NCI-H1436 (cell line): ENCODE measurements at places on chromosomes 16 and 17.

DNA sequence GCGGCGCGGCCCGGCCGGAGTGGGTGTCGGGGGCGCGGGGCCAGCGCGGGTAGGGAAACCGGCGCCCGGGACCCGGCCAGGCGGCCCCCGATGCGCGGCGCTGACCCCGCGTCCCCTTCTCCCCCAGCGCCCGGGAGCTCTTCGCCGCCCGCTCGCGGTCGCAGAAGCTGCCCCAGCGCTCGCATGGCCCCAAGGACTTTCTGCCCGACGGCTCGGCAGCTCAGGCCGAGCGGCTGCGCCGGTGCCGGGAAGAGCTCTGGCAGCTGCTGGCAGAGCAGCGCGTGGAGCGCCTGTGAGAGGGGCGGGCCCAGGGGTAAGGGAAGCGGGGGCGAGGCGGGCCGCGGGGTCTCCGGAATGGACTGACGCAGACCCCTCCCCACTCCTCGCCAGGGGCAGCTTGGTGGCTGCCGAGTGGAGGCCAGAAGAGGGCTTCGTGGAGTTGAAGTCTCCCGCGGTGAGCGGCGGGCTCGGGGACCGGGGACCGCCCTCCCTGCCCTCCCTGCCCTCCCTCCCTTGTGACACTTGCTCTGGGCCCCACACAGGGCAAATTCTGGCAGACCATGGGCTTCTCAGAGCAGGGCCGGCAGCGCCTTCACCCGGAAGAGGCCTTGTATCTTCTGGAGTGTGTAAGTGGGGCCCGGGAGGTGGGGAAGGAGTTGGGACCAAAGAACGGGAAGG is 430 bp downstream of the TSEN54 start:
- DNase-seq, result no peak

- no peak for DNase-seq
Measured at GRCh38 chr16:22264786-22265185, 32.4 kb upstream of the POLR3E start.

GRCh38 chr17:67046398-67046797 is 2.0 kb downstream of the CACNG1 start:
- no peak for DNase-seq

DNA sequence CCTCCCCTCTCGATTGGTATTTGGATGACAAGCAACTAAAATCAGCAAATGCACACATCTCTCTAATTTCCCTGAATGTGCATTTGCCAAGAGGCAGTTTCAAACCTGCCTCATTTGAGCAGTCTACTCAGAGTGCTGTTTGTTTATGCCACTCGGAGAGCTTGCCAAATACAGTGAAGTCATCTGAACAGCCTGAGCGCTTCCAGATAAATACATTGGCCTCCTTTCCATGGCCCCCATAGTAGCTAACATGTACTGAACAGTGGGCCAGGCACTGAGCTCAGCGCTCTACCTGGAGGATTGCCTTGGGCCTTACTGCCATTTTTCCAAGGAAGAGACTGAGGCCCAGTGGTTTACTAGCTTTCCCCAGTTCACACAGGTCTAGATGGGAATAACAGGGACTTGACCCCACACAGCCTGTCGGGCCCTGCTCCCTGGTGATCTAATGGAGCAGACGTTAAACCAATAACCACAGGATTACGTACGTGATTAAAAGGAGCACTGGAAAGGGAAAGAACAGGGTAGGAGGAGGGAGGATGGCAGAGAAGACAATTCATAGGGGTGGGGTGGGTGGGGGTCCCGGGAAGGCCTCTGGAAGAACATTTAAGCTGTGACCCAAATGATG is 18.7 kb upstream of the ANKRD40CL start:
- no peak for DNase-seq

DNA sequence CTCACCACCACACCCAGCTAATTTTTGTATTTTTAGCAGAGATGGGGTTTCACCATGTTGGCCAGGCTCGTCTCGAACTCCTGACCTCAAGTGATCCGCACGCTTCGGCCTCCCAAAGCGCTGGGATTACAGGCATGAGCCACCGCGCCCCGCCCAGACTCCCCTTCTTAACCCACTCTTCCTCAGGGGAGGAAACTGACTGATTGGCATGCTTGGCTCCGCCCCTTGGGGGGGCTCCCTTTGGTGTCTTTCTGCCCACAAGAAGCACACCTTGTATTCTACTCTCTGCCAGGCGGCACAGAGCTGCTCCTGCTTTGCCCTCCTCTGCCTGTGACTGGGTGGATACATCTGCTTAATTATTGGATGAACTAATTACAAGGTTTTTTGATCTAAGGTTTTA is 4.7 kb upstream of the ASGR2 start:
- no peak for DNase-seq

GRCh38 chr16:10584981-10585438 is 4.6 kb upstream of the EMP2 start:
- DNase-seq, result no peak

DNA sequence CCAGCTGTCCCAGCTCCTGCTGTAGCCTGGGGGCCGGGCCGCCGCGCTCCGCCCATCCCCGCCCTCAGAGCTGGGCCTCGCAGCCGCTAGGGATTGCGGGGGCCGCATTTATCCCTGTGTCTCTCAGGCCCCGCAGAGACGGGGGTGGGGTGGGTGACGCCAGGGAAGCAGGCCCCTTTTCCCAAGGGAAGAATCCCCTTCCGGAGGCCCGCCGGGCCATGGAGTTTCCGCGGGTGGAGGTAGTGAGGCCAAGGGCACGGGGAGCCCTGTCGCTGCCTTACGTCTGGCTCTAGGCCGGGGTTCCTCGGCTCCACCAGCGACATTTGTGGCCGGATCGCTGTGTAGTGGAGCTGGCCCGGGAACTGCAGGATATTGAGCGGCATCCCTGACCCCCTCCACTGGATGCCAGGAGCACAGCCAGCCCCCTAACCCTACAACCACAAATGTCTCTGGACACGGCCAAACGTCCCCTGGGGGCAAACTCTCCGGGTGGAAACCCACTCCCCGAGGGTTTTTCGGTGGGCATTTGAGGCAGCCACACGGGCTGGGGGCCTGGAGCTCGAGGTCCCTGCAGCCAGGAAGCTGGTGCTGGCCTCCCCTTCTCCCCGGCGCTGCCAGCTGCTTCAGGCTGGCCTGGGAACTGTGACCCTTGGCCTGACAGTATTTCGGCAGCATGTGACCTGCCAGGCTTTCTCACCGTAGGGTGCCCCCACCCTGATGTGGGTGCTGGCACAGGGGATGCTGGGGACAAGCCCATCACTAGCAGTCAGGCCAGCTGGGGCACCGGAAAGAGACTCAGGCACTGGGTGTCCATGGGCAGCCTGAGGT is 12.0 kb upstream of the CD300A start:
- DNase-seq, result no peak

DNA sequence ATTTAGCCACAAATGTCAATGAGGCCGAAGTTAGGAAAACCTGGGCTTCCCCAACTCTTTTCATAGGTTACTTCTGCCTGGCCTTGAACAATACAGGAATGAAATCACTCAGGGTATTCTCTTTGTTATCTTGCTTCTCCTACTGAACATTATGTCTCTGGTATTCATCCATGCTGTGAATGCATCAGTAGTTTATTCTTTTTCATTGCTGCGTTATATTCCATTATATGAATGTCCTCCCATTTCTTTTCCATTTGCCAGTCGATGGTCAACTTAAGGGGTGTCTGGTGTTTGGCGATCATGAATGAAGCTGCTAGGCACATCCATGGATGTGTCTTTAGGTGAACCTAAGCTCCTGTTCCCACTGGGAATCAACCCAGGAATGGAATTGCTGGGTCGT is 128.3 kb downstream of the CRLF3 start:
- no peak for DNase-seq

DNA sequence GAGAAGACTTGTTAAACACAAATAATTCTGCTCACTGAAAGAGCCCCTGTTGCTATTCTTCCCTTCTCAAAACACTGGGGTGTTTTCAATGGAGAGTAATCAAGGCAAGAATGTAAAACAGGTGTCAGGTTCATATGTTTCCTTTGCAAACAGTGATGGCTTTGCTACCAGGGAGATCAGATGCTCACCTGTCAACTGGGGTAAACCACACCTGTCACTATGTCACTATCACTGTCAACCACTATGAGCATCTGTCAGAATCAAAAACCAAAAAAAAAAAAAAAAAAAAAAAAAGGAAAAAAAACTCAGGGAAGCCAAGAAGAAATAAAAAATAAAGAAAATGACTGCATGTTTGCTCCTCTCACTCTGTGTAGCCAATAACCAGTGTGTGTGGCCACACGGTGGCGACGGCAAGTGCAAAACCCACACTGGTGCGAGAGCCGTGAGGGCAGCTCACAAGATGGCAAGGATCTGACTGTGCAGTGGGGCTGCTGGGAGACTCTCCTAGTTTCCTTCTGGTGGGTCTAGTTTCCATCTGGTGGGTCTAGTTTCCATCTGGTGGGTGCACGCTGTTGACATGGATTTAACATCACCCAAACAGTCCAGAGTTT is 22.7 kb downstream of the USP22 start:
- DNase-seq, result peak; percentile 39

- DNase-seq, result peak; percentile 79
Measured at GRCh38 chr17:63478814-63479494, 2.1 kb downstream of the ACE start.

- no peak for DNase-seq
Measured at GRCh38 chr16:58269526-58269925, 25.3 kb downstream of the PRSS54 start.

DNA sequence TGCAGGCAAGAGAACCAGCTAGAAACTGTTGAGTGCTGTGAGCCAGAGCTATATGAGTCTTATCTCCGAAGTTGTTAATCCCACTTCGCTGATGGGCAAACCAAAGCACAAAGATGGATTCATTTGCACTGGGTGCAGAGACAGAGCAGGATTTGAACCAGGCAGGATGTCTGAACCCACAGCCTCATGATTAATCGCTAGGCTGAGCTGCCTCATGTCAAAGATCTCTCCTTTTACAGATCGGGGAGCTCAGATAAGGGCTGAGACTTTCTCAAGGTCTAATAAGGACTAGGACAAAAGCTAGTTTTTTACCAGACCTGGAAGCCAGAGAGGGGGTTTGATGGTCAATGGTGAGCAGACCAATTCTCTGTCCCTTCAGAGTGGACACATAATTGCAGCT is 51.5 kb downstream of the GINS3 start:
- DNase-seq, result no peak

- DNase-seq, result no peak
Measured at GRCh38 chr16:24999088-24999670, 16.0 kb downstream of the ARHGAP17 start.

GRCh38 chr17:34146440-34147043 is 108.5 kb upstream of the CCL2 start:
- DNase-seq, result peak; percentile 8

DNA sequence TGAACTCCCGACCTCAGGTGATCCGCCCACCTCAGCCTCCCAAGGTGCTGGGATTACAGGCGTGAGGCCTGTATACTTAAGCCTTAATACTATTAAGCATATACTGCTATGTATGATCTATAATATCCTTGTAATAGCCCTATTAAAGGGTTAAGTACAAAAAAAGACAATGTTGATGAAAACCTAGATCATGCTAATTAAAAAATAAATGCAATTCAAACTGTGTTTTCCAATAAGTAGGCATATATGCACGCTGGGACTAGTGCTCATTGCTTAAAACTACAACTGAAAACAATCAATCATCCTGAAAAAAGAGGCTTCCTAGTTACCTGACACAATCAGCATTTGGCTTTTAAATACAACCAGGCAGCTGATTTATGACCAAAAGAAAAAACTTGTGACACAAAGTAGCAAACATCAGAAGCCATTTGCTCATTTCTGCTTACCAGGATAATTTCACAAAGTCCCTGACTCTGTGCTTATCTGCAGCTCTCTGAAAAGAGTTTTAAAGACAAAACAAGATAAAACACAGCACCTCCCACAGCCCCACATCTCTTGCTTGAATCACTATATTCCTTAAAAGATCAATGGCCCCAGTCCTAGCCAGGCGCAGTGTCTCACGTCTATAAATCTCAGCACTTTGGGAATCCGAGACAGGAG is 11.1 kb downstream of the ZNF385C start:
- no peak for DNase-seq

GRCh38 chr16:88813269-88814143 is 1.8 kb upstream of the APRT start:
- no peak for DNase-seq

DNA sequence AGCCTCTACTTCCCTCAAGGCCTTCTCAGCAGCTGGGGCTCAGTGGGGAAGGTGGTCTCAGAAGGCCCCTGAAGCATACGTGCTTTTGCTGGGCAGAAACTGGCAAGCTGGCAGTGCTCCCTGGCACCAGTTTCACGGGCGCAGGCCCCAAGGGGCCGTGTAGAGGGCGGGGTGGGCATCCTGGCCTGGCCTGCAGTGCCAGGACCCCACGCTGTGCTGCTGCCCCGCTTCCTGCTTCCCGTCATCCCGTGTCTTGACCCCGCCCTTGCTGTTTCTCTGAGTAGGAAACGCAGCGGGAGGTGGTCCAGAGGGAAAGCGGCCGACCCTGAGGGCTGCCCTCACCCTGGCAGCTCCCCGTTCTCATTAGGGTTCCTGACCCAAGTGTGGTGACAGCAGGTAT is 6.8 kb downstream of the CDK5R1 start:
- no peak for DNase-seq

GRCh38 chr16:53091466-53092211 is 36.8 kb downstream of the CHD9 start:
- DNase-seq, result peak; percentile 87

DNA sequence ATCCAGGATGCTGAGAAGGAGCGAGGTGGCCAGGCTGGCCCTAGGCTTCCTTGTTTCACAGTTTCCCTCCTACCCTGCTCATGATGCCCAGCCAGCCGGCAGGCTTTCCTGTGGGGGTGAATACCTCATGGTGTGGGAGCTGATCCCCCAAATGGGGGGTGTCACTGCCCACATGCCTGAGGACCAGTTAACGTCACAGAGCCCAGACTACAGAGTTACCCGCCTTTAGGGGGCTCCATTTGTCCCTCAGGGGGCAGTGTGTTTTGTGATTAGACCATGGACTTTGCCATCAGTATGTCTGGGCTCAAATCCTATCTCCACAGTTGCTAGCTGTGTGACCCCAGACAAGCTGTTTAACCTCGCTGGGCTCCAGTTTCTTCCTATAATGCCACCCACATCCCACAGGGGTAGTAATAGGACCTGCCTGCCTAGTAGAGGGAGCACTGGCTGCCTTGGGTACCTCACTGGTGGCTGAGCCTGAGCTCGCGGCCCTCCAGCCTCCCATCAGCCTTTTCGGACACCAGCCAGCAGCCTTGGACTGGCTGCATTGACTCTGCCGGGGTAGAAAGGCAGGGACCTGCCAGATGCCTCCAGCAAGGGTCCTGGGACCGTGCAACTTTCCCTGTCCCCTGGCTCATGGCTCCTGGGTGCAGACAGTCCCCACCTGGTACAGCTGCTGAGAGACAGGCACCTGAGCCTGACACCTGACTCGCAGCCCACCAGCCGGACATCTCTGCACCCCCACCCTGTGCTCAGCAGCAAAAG is 87.5 kb upstream of the GSE1 start:
- no peak for DNase-seq

- DNase-seq, result peak; percentile 54
Measured at GRCh38 chr17:76659928-76660655, 16.5 kb upstream of the ST6GALNAC1 start.

- peak; percentile 89 for DNase-seq
Measured at GRCh38 chr17:8220783-8221662, 10.6 kb upstream of the AURKB start.

DNA sequence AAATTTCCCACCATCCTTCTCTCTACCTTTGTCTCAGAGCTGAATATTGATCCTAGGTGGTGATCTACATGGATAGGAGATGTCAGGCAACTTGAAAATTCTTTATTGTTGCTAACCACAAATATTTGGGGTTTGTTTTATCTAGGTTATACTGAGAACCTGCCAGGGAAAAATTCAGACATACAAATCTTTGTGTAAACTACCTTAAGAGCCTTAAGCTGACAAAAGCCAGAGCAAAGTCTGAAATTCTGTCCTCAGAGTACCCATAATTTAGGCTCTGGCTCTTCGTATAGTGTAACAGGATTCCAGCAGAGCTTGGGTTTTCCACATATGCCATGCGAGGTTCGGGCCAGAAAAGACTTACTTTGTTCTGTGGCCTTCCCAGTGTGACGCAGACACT is 406.7 kb upstream of the MAF start:
- no peak for DNase-seq
